Activated naive CD8-positive, alpha-beta T cell treated with anti-CD3 and anti-CD28 coated beads, Interleukin-2, amount 50 U/mL, for 16 hours (primary cell): ENCODE measurements at places on chromosomes 12 and 14.

DNA sequence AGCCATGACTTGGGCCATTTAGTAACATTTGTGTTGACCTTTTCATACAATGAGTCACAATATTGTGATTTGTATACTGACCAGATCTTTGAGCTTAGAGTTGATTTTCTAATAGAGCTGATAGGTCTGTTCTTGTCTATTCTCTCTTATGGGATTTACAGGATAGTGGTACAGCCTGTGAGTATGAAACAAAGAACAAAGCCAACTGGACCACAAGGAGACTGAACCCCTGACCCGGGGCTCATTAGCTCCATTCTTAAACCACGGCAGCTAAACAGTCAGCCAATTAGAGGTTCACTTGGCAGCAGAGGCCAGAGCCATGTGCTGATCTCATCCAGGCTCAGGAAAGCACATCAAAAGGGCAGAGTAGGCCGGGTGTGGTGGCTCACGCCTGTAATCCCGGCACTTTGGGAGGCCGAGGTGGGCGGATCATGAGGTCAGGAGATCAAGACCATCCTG is 59.1 kb upstream of the GNPNAT1 start:
- DNase-seq, result no peak

DNA sequence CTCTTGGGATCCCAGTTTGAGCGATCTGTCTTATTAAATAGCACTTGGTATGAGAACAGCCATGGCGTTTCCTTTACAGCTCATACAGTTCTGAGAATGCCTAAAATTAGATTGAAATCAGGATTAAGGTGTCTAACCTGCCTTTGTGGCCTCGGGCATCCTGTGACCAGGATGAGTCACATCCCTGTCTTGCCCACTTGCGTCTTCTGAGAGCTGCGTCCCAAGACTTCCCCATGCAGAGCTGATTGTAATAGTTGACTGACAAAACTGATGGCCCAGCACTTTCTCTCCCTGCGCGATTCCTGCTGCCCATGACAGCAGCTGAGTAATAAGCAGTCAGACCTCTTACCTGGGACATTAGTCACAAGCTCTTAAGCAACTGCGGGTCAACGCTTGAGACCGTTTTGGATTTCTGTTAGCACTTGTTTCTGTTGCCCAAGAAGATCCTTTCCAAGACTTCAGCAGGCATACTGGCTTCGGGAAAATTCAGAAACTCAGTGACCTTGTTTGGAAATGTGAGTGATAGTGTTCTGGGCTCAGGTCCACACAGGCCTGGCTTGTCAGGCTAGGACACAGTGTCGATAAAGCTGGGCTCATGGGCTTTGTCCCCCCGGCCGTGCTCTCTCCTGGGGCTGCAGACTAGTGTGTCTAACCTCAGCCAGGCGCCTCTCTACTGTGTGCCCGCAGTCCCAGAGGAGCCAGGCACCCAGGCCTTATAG is 169.9 kb upstream of the HIF1A start:
- peak; percentile 6 for DNase-seq

GRCh38 chr12:12010277-12011039 is 60.3 kb upstream of the BCL2L14 start:
- DNase-seq, result peak; percentile 24

GRCh38 chr12:46460682-46461210 is 88.2 kb upstream of the SLC38A2 start:
- DNase-seq, result no peak

DNA sequence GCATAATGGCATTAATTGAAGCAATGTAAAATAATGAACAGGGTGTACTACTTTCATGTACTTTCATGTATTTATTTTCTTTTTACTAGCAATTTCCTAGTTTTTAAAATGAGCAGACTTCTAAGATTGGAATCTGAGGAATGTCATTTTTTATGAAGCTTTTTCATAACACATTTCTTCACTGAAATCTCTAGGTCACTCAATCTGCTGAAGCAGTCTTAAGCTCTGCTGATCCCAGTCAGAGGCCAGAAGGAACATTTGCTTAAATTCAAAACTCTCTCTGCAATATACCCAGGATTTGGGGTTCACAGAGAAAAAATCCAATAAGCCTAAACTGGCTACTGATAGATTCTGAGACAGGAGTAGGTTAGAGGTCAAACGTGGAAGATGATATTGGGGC is 73.6 kb upstream of the CNTN1 start:
- DNase-seq, result no peak

DNA sequence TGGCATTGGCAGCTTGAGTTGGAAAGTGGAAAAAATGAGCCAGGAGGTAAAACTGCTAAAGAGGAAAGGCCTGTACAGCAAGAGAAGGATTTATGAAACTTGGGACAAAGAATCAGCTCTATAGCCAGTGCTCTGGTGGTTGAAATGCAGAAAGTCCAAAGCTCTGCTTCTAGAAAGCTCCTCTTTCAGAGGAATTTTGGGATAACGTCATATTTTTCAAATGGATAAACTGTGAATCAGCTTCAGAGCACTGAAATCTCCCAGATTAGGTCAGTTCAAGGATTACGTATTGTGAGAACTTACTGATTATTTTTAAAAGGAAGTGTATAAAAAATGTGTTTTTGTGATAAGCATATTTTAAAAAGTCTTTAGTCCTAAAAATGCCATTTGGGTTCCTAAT is 203.1 kb upstream of the CNOT2 start:
- DNase-seq, result no peak
